Fibroblast of skin of right quadriceps (primary cell): ENCODE measurements at places on chromosomes 11 and 22.
A peak's percentile ranks its signal among the peaks of the same experiment; 100 is the strongest.

DNA sequence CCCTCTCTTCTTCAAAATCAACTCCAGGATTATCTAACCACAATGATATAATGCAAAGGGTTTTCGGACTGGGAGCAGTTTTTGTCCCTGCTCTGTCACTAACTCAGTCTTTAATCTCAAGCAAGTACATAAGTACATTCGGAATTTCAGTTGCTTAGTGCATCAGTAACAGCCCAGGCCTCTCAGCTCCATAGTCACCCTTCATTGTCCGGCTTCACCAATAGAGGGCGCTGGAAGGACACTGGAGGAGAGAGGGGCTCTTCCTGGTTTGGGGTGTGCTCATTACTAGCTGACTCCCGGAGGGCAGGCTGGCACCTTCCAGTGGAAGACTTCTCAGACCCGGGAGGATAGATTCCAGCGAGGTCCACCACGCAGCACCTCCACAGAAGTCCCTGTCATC lies 90.4 kb upstream of the PDGFD start:
- peak; percentile 44 for DNase-seq

- no peak for DNase-seq
These were observed 1.7 kb upstream of the KRTAP5-7 start for GRCh38 chr11:71525188-71525937.

GRCh38 chr11:111179184-111179910 lies 66.2 kb upstream of the POU2AF2 start:
- no peak for DNase-seq

DNA sequence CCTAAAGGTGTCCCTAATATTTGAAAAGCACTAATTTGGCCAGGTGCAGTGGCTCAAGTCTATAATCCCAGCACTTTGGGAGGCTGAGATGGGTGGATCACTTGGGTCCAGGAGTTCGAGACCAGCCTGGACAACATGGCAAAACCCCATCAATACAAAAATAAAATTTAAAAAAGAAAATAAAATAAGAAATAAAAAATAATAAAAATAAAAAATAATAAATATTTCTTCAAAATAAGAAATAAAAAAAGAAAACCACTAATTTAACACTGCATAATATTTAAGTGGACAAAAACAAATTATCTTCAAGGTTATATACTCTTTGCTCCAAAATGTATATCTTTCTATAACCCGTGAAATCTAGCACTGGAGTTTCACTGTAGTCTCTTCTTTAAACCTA lies 32.9 kb downstream of the CPT1A start:
- no peak for DNase-seq

DNA sequence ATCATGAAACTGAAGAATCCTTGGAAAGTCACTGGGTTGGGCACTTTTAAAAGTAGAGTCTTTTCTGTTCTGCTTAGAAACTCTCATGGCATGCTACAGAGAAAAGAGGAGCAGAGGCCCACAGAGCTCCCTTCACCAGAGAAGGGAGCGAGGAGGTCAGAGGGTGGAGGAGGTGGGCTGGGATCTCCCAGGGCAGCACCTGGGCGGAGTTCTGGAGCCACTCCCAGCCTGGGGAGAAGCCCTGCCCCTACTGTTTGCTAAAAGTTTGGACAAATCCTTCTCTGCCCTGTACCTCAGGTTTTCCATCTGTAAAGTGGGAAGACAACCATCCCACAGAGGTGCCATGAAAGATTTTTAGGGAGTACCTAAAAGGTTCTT lies 299.1 kb downstream of the KIRREL3 start:
- DNase-seq: no peak

GRCh38 chr11:12069066-12069676 lies 41.2 kb upstream of the MICAL2 start:
- DNase-seq: no peak

GRCh38 chr11:1553808-1554594 lies 18.1 kb downstream of the DUSP8 start:
- no peak for DNase-seq

DNA sequence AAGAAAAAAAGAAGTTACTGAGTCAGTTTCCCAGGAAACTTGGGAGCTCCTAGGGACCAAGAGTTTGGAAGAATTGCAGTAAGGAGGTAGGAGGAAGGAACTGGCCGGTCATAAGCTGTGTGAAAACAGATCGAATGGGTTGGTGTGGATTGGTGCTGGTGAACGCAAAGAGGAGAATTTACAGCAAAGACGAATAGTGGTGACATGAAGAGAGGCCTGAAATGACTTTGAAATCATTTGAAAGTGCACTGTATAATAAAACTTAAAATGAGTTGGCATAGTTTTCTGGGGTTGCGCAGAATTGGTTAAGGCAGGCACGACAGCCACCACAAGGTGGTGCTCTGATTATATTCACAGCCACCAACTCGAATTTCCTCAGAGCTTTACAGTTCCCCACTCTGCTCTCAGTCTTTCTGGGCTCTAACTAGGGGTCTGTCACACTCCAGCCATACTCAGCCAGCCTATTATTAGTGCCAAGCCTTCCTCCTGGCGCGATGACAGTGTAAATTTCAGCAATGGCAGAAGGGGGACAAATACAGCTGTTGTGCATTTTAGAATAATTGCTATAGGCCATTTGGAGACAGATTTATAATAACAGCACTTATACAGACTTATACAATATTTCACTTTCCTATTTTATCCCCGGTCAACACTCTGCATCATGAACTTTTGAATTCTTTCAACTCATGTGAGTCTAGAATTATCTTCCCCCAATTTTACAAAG lies 8.3 kb upstream of the HTR3B start:
- DNase-seq: peak; percentile 17
